ENCODE measurements at places on chromosomes 4 and X. TPM values are rescaled to one million over a fixed set of nuclear protein-coding genes. Genes with fewer than 3 reads are reported as not detected.

Gene TCP11X2
- not detected for total RNA-seq

Gene CLCN3
- 19.9 TPM for total RNA-seq

- no peak for DNase-seq
Observed at GRCh38 chr4:139108567-139109128, 68.4 kb downstream of the ELF2 start.

Gene ZNF674
- total RNA-seq, result 2.6 TPM

DNA sequence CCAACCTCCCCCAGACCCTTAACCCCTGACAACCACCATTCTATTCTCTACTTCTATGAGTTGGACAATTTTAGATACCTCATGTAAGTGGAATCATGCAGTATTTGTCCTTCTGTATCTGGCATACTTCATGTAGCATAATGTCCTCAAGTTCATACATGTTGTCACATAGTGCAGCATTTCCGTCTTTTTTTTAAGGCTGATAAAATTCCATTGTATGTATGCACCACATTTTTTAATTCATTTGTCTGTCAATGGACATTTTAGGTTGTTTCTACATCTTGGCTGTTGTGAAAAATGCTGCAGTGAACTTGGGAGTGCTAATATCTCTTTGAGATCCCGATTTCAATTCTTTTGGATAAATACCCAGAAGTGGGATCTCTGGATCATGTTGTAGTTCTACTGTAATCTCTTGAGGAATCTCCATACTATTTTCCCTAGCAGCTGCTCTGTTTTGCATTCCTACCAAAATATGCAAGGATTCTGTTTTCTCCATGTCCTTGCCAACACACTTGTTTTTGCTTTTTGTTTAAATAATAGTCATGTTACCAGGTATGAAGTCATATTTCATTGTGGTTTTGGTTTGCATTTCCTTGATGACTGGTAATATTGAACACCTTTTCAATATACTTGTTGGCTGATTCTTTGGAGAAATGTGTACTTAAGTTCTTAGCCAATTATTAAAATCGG, 48.8 kb upstream of the ADAD1 start:
- no peak for DNase-seq

- no peak for DNase-seq
Observed at GRCh38 chr4:108971473-108971872, 208.6 kb upstream of the ETNPPL start.

GRCh38 chr4:157992038-157992705, 180.7 kb downstream of the GASK1B start:
- DNase-seq, result peak; percentile 47

- no peak for DNase-seq
Observed at GRCh38 chrX:17475449-17476217, 100.6 kb downstream of the NHS start.

Gene GAGE1
- not detected for total RNA-seq

Gene AKAP4
- not detected for total RNA-seq

Gene FRAS1
- 0.19 TPM for total RNA-seq

GRCh38 chrX:74018253-74018652, 285.7 kb upstream of the ZCCHC13 start:
- no peak for DNase-seq

- no peak for DNase-seq
Observed at GRCh38 chrX:123788744-123789143, 55.9 kb upstream of the THOC2 start.

GRCh38 chr4:183342541-183343533, 20.6 kb upstream of the CLDN24 start:
- DNase-seq, result no peak

Gene PI4K2B
- total RNA-seq, result 22.9 TPM

Gene KLHL5
- 79.3 TPM for total RNA-seq

Gene PHEX
- 0.16 TPM for total RNA-seq

GRCh38 chr4:39516407-39516966, 10.8 kb downstream of the UGDH start:
- no peak for DNase-seq

- DNase-seq, result no peak
Observed at GRCh38 chrX:118108304-118108703, 8.3 kb downstream of the KLHL13 start.

DNA sequence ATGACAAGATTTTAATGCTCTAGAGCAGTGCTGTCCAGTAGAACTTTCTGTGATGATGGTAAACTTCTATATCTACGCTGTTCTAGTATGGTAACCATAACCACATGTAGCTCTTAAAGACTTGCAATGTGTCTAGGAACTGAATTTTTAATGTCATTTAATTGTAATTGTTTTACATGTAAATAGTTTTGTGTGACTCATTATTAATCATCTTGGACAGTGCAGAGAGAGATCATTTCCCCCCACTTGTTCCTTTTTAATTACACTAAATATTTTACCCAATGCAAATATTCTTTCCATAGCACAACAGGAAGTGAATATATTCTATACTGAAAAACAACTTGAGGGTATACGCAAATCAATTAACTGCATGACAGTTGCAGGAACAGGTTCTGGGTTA, 5.8 kb downstream of the ATG4A start:
- DNase-seq, result no peak

Gene RAB40A
- total RNA-seq, result 0.19 TPM

DNA sequence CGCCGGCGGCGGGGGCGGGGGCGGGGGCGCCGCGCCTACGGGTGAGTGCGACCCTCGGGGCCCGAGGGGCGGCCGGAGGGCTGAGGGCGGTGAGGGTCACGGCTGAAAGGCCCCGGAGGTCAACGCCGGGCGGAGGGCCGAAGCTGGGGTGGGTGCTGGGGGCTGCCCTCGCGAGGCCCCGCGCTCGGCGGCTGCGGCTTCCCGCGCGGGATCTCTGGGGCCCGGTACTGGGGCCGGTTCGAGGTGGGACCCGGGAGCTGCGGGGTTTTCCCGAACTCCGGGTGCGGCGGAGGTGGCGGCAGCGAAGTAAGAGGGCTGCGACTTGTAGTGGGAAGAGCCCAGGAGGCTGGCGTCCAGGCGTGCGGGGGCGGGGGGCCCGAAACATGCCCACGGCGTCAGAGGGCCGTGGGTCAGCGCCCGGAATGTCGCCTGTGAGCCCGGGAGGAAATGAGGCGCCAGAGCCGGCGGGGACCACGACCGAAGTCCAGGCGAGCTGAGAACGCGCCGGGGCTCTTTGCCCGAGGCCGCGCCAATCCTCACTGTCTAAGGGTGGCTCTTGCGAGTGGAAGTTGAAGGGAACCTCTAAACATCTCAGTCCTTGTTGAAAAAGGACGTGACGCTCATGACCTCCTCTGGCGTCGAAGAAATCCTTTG, 407 bp downstream of the IL13RA1 start:
- DNase-seq, result peak; percentile 53

DNA sequence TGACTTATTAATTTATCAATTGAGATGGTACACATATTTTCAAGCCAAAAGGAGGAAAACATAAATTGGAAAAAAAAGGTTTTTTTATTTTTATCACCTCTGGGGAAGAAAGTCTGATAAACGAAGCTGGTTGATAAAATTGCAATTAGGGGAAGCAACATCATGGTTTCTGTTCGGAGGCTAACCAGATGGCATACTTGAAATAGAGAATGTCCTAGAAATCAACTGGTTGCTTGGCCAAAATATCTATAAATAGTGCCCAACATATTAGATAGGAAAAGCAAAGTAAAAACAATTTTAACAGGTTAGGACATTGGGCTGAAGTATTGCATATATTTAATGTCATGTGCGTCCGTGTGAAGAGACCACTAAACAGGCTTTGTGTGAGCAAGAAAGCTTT, 14.3 kb downstream of the KLKB1 start:
- DNase-seq, result no peak

DNA sequence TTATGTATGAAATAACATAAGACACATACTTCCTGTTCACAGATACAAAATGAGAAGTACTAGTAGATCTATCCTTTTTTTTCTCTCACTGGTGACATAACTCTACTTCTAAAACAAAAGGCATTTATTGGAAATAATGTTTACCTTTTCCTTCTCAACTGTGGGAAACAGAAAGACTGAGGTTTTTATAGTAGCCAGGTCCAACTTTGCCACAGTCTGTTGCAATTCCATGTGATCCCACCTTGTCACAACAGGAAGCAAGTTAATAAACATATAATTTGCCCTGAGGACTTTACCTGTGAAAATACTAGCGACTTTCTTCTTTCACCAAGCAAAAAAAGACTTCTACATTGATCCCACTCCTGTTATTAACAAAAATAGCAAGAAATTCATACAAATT, 475.8 kb downstream of the PDGFC start:
- no peak for DNase-seq
